Calu3 (cell line): ENCODE measurements at places on chromosomes 16 and 17.

DNA sequence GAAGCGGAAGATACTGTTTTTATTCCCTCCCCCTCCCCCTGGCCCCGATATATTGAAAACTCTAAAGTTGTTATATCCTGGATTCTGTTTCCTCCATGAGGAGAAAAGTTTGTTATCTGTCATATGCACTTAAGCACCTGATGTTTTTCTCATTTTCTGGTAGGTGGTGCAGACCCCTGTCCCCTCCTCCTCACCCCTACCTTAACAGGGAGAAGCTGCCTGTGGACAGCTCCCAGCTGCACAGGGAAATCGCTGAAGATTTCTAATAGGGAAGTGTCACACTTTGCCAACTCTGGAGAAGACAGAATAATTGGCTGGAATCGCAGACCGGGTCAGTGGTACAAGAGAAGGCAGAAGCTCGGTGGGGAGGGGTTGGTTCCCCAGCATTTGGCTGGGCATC lies 45.3 kb upstream of the TOB1 start:
- H3K27ac ChIP-seq, result no peak overlapping the region
- peaks cover 30% of the 10 kb centered on the region for H3K36me3 ChIP-seq
- H3K4me3 ChIP-seq, result no peak overlapping the region
- H3K4me1 ChIP-seq, result peaks cover 47% of the 10 kb centered on the region

- H3K27me3 ChIP-seq, result peaks cover 68% of the 10 kb centered on the region
- DNase-seq, result no peak
- no peak overlapping the region for H3K27ac ChIP-seq
Measured at GRCh38 chr17:47800686-47801085, 20.9 kb downstream of the OSBPL7 start.

DNA sequence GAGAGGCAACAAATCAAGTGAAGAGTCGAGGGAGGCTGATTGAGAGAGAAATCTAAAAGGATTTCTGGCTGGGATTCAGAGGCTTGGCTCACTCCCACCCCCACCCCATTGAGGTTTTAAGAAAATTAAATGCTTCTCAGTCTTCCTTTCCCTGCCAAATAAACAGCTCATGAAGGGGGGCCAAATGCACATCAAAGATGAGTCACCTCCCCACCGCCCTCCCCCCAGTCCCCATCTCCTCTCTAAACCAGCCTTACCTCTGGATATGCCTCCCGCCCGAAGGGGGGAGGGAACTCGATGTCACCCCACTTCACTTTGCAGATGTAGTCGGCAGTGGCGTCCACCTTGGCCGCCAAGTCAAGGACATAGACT lies 11.6 kb downstream of the ACLY start:
- H3K4me3 ChIP-seq, result no peak overlapping the region
- no peaks in the 10 kb centered on the region for H3K27me3 ChIP-seq
- H3K27ac ChIP-seq, result peak overlapping the region; percentile 17
- DNase-seq, result no peak
- peaks cover 37% of the 10 kb centered on the region for H3K4me1 ChIP-seq
- H3K36me3 ChIP-seq, result peaks cover 82% of the 10 kb centered on the region

- no peak for DNase-seq
- no peak overlapping the region for H3K4me3 ChIP-seq
- H3K36me3 ChIP-seq, result no peaks in the 10 kb centered on the region
Measured at GRCh38 chr16:54953461-54953860, 22.8 kb downstream of the IRX5 start.

DNA sequence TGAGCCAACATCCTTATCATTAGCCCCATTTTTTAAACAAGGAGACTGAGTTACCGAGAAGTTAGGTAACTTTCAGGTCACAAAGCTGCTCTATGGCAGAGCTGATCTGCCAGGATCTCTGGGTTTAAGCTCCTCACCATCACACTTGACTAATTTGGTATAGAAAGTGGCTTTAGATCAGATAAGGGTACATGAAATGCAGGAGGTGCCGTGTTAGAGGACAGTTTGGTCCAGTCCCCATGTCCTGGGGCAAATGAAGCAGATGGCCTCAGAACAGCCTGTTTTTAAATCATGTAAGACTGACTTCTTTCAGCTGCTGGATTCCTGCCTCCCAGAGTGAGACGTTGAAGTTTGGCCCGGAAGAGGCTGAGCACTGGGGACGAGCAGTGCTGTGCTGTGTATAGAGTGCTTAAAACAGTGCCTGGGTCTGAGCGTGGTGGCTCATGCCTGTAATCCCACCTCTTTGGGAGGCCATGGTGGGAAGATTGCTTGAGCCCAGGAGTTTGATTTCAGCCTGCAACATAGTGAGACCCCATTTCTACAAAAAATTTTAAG lies 187.0 kb upstream of the CACNG3 start:
- DNase-seq, result no peak
- no peak overlapping the region for H3K4me3 ChIP-seq
- no peaks in the 10 kb centered on the region for H3K4me1 ChIP-seq
- peaks cover 55% of the 10 kb centered on the region for H3K27me3 ChIP-seq
- H3K36me3 ChIP-seq, result no peaks in the 10 kb centered on the region
